ENCODE measurements at places on chromosomes 16 and 17.

GRCh38 chr16:30741461-30741914 is 6.7 kb upstream of the PHKG2 start:
- DNase-seq, result peak; percentile 76

DNA sequence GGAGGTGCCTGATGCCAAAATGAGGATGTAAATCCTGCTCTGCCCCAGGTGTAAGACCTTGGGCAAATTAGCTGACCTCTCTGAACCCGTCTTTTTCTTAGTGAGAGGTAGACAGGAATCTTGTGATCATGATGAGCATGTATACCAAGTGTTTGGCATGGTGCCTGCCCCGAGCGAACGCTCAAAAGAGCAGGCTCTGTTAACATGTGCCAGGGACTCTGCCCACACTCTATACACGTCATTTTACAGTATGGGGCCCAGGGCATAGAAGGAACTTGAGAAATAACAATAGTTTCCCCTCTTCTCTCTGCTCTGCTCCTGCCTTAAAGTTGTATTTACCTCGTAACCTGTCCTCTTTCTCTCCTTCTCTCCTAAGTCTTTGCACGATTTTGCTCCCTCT is 9.3 kb upstream of the MAF start:
- no peak for DNase-seq

- no peak for DNase-seq
These were observed 24.8 kb upstream of the ALOX15 start for GRCh38 chr17:4666296-4666695.

DNA sequence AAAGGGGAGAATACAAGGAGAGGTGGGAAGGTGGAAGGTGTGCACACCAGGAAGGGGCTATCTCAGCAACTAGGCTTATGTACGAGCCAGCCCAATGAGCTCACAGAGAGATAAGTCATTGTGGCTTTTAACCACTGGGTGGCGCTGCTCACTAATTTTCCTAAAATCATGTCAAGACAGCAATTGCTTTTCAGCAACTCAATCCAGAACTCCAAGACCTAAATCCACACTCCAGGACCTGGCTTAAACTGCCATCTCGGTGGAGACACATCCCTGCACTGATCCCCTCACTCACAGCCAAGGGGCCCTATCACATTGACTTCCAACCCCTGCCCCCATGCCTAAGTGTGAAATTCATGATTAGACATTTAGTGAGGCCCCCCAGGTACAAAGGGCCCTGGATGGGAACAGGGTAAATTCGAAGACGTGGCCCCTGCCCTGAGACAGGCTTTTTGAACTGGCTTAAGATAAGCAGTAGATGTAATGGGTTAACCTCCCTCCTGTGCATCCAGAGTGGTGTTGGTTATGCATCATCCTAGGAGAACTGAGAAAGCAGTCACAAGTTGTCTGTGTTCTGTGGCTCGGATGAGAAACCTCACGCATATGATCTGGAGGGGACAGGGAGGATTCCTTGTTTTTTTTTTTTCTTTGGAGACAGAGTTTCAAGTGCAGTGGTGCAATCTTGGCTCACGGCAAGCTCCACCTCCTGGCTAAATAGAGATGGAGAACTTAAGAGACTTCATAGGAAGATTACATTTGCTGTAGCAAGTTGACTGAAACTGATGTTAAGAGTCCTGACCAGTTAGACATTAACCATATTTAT is 11.5 kb downstream of the CCL16 start:
- peak; percentile 87 for DNase-seq

- no peak for DNase-seq
These were observed 354.9 kb upstream of the ASIC2 start for GRCh38 chr17:33647956-33648355.

DNA sequence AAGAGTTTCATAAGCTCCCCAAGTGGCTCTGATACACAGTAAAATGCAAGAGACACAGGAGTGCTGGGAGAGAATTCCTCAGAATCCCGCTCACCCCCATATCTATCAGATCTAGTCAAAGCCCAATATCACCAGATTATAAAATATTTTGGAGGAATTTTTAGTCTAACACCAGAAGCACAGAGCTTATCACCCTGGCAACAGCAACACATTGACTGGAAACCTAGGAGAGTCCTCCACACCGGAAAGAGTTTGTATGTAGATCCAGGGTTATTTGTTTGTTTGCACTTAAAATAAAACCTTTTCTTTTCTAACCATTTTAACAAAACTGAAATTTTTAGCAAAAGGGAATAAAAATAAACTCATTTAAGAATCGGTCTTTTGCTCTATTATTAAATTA is 7.2 kb downstream of the SOX9 start:
- no peak for DNase-seq

- DNase-seq, result peak; percentile 66
These were observed 924 bp downstream of the ZNF598 start for GRCh38 chr16:2008631-2009163.

- no peak for DNase-seq
These were observed 19.1 kb upstream of the NTN1 start for GRCh38 chr17:9002227-9002605.

- no peak for DNase-seq
These were observed 10.0 kb downstream of the FAM117A start for GRCh38 chr17:49753959-49754391.

- no peak for DNase-seq
These were observed 54.7 kb upstream of the CRHR1 start for GRCh38 chr17:45729294-45729907.

DNA sequence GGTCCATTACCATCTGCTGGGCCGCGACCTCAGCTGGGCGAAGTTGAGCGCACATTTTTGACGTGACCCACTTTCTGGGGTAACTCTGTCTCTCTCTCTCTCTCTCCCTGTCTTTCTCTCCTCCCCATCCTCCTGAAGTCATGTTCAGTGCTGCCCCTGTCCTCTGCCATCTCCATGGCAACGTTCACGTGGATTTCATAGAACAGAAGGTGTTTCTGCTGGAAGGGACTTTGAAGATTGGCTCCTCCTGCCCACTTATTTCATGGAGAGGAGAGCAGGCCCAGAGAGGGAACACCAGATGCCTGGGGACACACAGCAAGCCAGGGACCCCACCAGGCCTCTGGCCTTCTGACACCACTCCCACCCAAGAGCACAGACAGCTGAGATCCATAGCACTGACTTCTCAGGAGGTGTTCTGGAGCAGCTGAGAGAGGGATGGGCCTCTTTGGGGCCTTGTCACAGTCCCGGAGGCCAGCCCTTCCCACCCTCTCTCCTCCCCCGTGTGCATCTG is 4.2 kb upstream of the CCNF start:
- DNase-seq, result no peak

DNA sequence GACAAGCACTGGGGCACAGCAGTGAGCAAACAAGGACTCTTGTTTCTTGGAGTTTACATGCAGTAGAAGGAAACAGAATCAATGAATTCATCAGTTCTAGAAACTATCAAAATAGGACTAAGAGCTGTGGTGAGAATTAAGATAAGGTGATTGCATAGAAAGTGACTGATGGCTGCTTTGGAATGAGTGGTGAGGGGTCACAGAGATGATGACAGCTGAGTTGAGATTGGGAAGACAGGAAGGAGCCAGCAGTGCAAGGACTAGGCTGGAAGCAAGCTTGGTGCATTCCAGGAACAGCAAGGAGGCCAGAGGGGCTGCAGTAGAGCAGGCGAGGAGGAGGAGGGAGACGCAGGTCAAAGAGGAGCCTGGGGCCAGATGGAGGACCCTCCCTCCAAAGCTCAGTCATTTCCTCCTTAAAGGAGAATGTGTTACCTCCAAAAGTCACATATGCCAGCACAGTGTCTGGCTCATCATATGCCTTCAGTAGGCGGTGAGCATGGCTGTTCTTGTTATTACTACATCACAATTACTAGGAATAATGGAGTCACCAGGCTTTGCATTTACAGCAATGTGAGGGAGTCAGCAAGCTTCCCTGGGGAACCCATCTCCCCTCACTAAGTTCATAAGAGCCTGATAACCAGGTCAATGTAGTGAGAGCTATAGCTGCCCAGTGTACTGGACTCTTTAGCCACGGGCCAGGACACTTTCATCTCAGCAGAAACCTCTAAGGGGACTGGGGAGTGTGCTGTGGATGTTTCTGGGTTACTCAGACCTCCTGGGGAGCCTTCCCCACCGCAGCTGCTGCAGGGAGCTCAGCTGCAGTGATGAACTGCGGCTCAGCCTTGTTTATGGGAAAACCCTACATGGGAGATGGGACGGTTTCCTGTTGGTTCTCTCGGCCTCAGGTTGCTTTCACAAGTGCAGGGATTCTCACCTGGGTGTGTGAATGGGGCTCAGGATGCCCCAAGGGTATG is 157.2 kb downstream of the SEC14L1 start:
- no peak for DNase-seq

- no peak for DNase-seq
These were observed 42.8 kb downstream of the NOG start for GRCh38 chr17:56636265-56636664.

DNA sequence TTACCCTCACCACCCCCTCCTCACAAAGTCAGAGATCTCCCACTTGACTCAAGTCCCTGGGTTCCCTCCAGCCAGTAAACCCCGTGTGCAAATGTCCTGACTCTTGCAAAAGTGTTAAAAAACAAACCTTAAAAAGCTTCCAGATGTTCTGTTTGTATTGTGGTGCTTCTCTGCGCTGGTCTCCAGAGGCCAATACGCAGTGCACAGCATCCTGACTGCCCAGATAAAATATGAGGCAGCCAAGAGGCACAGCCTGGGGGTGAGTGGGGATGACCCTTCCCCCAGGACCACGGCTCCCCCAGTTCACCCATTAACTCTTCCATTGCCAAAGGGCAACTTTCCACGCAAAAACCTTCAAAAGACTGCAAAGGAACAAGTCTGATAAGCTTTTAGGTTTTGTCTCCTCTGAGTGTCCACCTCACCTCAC is 291.8 kb downstream of the SOX9 start:
- DNase-seq, result peak; percentile 35

DNA sequence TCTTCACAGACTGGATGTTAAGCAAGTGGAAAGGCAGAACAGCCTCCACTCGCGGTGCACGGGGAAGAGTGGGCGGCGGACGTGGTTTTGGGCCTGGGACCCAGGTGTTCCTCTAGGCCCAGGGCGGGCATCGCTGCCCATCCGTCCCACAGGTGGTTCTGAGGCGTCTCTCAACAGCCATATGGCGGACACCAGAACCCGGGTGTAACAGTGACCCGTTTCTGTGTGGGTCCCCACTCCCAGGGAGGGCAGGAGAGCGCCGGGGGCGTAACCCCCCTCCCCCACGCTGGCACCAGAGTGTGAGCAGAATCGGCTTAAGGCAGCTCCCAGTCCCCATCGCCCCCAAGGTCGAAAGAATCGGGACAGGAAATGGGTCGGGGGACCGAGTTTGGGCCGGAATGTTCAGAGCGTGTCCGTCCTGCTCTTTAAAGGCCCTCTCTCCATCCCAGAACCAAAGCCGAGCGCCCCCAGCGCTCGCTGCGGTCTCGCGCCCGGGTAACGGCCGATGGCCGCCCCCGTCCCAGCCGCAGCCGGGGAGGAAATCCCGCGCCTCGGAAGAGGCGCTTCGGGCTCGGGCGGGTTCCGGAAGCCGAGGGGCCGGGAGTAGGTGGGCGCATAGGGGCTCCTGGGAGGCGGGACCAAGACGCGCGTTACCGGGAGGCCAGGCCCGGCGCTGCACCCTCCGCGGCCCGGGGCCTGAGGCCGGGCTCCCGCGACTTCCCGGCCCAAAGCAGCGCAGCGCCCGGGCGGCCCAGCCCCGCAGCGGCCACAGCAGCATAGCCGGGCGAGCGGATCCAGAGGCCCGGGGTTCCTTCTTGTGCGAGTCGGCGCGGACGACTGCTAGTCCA is at the start of gene TK2:
Gene TK2, minus strand, starts transcription at position 839 of the 848 bp plus-strand sequence. Its CDS starts 61 bp downstream, at position 778.
- peak; percentile 73 for DNase-seq

DNA sequence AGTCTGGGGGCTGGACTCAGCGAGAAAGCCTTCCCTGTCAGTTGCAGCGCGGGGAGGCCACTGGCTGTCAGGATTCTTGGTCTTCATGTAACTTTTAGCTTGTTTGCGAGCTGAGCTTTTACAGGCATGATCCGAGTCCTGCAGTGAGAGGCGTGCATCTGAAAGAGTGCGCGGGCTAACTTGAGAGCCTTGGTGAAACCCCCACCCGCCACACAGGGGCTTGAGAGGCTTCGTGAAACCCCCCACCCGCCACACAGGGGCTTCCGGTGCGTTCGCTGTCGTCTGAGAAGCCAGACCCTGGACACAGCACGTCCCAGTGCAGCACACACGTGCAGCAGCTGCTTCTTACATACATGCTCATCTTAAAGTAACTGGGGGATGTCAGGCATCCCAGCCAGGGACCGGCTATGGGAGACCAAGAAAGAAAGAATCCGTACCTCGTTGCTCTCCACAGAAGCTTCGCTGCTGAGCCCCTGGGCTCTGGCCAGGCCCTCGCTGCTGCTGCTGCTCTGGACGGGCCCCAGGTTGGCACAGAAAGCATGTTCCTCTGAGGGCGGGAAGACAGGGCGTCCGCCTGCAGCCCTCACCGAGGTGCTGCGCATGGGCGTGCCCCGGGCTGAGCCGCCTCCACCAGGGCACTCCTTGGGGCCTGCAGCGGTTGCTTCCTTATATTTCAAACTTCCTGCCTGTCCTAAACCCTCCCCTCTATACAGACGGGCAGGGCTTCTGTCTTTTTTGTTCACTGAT is 7.8 kb downstream of the NUDT16L1 start:
- DNase-seq, result no peak

DNA sequence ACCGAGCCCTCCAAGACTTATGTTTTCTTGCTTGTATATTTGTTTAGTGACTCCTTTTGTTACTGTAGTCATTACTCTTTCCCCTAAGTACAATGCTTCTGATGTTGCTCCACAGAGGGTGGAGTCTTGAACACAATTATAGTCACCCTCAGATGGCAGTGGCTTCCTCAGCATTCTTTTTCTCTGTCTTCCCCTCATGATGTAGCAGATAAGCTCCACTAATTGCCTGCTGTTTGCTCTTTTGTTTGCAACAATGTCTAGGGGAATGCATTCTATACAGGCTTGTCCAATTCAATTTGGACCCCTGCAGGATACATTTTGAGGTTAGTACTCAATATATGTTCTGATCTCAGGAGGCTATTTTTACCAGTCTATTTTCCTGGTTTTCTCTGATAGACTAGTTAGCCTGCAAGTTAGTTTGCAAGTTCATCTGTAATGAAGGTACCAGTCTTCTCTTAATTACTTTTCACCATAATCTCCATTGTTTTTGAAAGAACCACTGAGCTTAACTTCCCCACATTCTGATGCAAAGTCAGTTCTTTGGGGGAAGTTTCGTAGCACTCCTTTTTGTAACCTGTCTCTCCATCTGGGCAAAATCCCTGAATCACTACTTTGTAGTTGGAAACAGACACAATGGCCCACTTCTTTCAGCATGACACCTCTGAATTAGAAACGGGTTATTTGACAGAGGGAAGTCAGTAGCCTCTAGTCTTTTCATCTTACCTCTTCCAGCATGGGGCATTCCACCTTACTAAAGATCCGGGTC is 1509.2 kb downstream of the CDH11 start:
- no peak for DNase-seq

- DNase-seq, result no peak
These were observed 116.5 kb downstream of the ZNF423 start for GRCh38 chr16:49739381-49739780.

- DNase-seq, result no peak
These were observed 152.3 kb downstream of the RPTOR start for GRCh38 chr17:80696964-80697363.

DNA sequence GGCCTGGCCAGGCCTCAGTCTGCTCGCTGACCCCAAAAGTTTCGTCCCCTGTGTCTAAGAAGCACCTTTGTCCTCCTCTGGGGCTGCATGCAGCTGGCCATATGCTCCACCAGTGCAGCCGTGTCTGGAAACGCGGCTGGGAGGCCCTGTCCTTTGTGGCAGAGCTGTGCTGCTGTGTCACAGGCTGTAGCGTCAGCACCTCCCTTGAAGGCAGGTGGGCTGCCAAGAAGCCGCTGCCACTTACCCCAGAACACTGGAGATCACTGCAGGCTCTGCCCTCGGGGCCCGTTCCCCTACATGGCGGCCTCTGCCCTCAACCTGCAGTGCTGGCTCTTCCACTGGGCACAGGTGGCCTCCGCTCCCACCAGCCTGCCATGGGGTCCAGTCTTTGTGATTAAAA is 15.7 kb upstream of the MC1R start:
- no peak for DNase-seq

Data from cardiac fibroblast (primary cell).